ENCODE measurements at places on chromosomes 13 and 19.

DNA sequence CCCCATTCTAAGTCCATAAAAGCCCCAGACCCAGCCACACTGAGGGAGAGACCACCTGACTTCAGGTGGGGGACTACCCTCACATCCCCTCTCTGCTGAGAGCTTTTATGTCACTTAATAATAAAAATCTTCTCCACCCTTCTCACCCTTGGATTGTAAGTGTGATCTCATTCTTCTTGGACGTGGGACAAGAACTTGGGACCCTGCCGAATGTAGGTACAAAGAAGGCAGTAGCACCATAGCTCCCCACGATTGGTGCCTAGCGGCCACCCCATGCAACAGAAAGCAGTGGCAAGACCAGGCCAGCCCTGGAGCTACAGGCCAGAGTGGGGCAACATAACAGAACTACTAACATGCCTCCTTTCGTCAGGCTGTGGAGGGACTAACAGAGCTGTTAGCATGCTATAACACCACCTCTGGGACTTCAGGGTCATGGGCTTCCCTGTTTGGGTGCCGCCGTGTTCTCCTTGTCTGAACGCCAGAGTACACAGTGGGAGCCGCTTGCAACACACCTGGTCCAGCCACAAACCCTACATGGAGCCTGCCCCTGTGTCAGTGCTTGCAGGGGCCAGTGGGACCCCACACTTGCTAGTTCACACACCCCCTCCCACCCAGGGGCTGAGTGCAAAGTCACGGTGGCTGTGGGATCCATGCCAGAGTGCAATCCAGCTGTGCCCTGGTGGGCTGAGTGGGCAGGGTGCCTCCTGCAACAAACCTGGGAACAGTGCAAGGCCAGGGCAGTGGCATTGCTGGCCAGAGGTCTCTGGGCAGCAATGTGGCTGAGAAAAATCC lies 5.2 kb upstream of the FBXO17 start:
- DNase-seq: no peak

GRCh38 chr13:99471221-99472121 lies 29.8 kb upstream of the TM9SF2 start:
- DNase-seq: no peak

DNA sequence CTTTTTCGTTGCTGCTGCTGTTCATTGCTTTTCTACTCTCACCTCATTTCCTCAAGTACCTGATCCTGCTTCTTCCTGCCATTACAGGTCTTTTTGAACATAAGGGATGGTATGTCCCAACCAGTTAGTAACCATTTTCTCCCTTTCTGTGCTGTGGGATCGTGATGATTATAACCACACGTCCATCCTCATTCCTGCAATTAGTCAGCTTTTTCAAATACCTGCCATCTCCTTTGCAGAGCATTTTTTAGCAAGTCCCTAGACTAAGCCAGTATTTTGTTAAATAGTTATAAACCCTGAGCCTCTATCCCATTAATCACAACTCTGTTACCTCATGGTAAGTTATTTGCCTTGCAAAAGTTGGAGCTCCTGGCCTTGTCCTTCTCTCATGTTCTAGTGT lies 109.2 kb downstream of the FNDC3A start:
- no peak for DNase-seq

DNA sequence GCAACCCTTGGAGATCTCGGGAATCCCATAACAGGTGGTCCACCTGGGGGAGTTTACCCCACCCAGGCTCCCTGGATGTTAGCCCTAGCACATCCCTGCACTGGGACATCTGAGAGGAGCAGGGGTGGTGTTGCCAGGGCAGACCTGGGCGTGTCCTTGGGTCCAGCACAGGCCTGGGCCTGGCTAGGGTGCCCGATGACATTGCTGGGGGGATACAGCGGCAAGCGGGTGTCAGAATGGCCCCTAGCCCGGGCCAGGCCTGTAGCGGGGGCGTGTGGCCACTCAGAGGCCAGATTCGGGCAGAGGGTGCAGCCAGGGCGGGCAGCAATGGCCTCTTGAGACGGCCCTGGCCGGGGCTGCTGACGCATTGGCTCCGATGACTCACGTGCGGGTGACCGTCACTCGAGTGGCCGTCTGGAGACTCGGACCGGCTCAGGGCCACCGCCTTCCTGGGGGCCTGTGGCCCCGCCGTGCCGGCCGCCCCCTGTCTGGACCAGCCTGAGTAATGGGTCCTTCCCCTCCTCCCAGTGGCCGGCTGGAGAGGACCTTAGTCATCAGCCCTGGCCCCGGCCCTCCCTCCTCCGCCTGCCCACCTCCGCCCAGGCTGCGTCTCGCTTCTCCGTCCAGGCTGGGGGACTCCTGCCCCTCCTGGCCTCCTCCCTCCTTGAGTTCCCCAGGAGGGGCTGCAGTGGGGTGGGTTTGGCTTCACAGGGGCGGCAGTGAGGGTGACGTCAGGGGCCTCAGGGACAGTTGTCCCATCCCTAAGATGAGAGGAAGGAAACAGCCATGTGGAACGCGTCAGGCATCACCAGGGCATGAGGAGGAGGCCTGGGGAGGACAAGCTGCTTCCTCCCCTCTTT lies 23.2 kb upstream of the CRTC1 start:
- peak; percentile 85 for DNase-seq

GRCh38 chr19:46637224-46637623 lies 1.2 kb upstream of the GNG8 start:
- DNase-seq: no peak

GRCh38 chr19:56953470-56953869 lies 112.9 kb upstream of the PEG3 start:
- DNase-seq: no peak

GRCh38 chr19:41307954-41308449 lies 2.0 kb upstream of the CCDC97 start:
- no peak for DNase-seq

- no peak for DNase-seq
Observed at GRCh38 chr13:30375265-30375835, 46.9 kb upstream of the UBE2L5 start.

DNA sequence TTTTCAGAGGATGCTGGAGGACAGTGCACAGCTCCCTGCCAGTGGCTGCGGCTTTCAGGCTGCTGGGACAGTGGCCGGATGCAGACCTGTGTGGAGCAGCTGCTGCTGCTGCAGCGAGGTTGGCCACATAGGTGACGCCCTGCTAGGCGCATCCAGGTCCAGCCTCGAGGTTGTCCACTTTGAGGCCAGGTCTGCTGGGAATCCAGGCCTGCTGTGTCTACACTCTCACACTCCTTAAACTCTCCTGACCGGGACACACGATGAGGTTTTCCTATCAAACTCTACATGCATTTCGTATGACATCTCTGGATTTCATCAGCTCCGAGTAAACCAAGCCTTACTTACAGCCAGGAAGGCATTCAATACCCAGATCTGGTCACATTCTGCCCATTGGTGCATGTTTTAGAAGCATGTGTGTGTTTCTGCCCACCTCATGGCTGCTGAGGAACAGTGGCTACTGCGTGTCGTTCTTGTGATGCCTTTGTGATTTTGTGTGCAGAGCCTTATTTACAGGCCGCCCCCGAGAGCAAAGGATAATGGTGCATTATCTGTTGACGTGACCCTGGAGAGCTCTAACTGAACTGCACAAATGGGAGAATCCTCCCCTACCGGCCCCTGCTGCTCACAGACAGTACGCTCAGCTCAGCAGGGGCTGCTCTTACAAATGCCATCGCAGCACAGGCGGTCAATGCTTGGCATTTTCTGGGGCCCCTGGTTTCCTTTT lies 12.3 kb upstream of the MCF2L start:
- no peak for DNase-seq

DNA sequence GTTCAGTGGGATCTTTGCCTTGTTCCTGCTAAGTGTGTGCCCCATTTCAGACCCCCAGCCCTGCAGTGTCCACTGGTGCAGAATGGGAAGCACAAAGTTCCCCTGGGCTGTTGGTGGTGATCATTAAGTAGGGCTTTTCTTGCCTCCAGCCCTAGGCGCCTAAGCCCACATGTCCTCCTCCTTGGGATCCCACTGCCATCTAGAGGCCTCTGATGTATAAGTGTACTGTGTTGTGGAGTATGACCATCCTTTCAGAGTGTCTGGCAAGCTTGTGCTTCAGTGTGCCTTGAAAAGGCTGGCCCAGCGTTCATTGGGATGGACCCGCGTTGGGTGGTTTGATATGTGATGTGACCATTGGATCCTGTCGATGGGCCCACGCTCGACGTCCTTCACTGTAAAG lies 71.2 kb downstream of the WASF3 start:
- no peak for DNase-seq

GRCh38 chr13:33799950-33800592 lies 17.9 kb upstream of the RFC3 start:
- peak; percentile 4 for DNase-seq

DNA sequence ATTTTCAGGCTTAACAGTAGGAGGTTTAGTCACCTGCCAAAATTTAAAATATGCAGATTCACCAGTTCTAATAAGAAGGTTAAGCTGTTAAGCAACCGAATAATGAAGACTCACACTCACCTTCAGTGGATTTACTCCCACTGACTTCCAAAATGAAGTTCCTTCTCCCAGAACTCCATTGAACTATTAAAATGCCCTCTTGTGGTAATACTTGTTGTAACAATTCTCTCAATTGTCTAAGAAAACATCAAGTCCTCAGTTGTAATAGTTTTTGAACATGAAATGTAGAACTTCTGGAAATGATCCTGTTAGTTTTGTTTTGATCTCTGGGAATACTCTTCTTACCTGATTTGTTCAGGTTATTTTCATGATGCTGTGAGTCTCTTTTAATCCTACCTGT lies 522.0 kb upstream of the ATXN8OS start:
- no peak for DNase-seq

DNA sequence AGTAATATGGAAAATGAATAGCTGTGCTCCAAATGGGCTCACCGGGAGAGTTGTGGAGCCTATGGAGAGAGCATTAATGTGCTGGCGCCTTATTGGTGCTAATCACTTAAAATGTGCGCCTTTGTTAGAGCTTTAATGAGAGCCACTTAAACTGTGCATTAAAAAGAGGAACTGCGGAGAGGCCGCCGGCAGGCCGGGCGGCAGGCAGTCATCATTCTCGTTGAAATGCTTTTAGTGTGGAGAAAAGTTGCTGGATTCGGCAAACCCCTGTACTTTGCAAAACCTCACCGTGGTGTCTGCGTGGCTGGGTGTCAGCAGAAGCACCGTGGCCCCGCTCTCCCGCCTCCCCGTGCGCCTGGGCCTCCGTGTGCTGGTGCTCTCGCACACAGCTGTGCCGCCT lies 105.5 kb downstream of the KDM4B start:
- DNase-seq: no peak

- peak; percentile 13 for DNase-seq
Observed at GRCh38 chr19:38070573-38070972, 153.4 kb downstream of the DPF1 start.

DNA sequence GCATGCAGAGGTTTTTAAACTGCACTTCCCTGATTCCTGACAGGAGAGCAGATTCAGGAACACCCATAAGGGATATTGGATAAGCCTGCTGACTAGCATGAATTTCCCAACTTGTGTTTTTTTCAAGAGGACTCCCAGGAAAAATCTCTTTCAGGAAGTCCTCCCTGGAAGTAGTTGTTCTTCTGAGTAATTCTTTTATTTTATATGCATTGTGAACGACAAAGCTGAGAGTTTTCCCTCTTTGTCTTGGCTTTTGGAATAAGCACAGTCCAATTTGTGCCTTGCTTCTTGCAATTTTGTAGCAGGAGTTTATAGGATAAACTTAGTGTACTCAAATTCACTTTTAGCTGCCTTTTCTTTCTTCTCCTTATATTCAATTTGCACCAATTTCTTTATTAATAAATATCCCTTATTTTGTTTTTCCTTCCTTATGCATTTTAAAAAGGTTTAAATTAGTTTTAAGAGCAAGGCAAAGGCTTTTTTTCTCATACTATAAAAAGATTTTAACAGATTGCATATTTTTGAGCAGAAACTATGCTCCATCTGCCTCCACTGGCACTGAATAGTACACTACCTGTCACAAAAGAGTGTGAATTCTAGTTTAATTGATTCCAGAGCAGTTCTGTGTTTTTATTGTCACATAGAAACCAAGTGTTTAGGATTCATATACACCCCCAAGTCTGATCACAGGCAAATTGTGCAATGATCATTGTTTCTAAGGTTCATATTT lies 543.3 kb upstream of the SPRY2 start:
- no peak for DNase-seq

DNA sequence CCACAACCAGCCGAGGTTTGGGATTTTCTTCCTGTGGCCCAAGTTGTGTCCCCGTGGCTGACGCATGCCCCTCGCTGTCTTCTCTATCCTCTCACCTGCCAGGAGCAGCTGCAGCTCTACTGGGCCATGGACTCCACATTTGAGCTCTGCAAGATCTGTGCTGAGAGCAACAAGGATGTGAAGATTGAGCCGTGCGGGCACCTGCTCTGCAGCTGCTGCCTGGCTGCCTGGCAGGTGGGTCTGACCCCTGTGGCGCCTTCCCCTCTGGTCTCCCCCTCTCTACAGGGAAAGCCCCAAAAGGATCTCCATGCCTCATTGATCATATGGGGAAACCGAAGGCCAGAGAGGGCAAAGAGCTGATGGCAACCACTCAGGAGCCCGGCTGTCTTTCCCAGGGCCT lies 14.6 kb downstream of the CBLC start:
- DNase-seq: no peak

DNA sequence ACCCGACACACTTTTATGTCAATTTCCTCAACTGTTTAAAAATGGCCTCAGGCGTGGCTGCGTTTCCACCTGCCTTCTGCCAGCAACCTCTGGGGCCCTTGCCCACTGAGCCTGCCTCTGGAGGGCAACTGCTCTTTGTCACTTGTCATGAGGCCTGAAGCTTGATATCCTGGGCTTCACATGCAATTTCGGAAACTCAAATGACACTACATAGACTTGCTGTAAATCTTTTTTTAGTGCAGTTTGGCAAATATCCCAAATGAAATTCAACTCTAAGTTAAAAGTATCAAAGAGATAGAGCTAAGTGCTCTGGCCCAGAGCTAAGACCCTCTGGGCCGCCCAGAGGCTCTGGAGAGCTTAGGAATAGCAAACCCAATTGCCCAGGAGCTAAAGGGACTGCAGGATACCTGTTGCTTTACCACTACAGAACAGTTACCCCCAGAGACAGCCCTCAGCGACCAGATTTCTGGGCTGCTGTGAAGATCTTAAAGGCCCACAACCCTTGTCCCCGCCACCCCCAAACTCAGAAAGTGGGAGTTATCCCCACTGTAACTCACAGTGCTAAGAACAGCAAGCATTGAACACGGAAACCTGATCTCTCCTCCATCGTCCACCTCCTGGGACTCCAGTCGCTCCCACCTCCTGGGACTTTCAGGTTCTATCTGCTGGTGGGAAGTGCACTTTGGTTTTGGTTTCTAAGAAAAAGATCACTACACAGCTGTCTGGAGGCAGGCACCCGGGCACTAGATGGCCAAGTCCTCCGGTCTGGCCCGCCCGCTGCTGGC lies 19.4 kb downstream of the GJA3 start:
- no peak for DNase-seq

GRCh38 chr13:100440751-100441425 lies 147.7 kb downstream of the GGACT start:
- DNase-seq: peak; percentile 77

GRCh38 chr13:83197316-83197715 lies 685.0 kb downstream of the SLITRK1 start:
- DNase-seq: no peak
